ENCODE measurements at places on chromosomes 12 and 14.

DNA sequence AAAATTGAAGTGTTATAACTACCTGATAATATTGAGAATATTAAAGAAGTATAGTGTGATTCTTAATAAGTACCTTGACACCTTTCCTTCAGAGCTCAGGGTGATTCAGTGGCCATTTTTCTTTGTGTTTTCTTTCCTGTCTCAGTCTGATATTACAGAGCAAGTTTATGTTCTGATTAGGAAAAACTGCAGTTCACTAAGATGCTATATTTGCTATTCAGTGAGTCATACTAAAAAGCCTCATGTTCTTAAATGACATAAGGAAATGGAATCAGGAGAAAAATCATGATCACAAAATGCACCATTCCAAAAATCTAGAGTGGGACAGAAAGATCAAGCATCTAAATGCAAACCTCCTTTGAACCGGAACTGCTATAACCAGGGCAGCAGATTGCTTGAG is 390.6 kb upstream of the ATP2B1 start:
- DNase-seq: no peak

DNA sequence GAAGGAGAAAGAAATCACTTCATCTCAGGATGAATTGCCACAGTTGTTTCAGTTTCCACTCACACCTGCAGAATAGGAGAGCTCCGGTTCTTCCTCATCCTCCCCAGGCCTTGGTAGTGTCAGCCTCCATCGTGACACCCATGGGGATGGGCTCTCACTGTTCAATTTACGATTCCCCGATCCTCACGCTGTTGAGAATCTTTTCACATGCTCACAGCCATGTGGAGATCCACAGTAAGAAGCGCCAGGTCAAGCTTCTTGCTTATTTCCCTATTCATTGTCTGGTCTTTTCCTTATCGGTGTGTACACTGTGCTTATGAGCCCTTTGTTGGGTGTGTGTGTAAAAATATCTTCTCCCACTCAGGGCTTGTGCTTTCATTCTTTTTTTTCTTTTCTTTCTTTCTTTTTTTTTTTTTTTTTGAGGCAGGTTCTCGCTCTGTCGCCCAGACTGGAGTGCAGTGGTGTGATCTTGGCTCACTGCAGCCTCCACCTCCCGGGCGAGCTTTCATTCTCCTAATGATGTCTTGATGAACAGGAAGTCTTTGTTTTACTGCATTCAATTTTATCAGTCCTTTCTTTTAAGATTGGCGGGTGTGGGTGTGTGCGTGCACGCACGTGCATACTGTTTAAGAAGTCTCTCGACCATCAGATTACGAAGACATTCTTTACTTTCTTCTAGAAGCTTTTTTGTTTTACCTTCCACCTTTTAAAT is 21.5 kb downstream of the RIN3 start:
- DNase-seq: no peak

- no peak for DNase-seq
Observed at GRCh38 chr14:77989441-77989991, 180.7 kb upstream of the NRXN3 start.

- no peak for DNase-seq
Observed at GRCh38 chr12:103766028-103766427, 75.0 kb downstream of the NT5DC3 start.

GRCh38 chr12:54489857-54490256 is 7.7 kb upstream of the NCKAP1L start:
- no peak for DNase-seq

DNA sequence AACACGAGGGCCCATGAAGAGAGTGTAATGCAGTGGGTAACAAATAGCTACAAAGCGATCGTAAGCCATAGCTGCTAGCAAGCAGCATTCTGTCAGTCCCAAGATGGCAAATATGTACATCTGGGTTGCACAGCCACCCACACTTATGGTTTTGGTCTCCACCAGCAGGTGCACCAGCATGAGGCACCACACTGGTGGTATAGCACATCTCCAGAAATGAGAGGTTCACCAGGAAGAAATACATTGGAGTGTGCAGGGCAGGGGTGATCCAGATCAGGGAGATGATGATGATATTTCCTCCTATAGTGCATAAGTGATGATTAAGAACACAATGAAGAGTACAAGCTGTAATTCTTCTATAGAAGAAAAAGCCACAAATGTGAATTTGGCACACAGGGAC is 26.4 kb upstream of the OR10A7 start:
- DNase-seq: no peak
